ENCODE measurements at places on chromosomes 3 and 15. TPM values are rescaled to one million over a fixed set of nuclear protein-coding genes. Genes with fewer than 3 reads are reported as not detected.
A peak's percentile ranks its signal among the peaks of the same experiment; 100 is the strongest.

GRCh38 chr15:40444736-40445135, 4.0 kb downstream of the BAHD1 start:
- DNase-seq: no peak

- DNase-seq: no peak
Observed at GRCh38 chr3:61547625-61548024, 13.7 kb upstream of the PTPRG start.

The THAP10 gene
- total RNA-seq: 5.1 TPM

DNA sequence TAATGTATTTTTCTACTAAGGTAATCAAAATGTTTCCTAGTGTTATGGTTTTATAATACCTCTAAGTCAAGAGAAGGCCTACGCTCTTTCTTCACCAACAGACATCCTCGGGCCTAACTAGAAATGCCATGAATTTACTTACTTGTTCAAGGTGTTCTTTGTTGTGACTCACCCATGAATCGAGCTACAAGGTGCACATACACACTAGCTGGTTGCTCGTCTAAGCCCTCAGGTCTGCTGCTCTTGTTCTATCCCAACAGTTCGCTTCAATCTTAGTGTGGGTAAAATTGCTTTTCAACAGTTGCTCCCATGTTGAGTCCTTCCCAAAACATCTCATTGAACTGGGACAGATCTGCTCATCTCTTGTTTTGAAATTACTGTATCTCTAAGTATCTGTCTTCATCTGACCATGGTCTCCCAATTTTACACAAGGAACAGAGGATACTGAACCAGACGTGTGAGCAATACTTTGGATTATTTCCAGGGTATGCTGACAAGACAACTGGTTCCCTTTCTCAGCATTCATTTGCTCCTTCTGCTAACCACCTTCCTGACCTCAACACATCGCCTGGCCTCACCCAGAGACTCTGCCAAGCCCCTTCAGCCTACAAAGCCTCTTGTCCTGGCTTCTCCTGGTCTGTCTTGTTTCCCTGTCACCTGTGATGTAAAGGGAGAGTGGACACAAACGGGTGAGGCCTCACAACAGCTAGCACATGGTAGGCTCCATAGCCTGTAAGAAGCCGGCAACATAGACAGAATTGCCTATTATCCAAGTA, 84.2 kb downstream of the NEDD4 start:
- no peak for DNase-seq

- no peak for DNase-seq
Observed at GRCh38 chr3:143850877-143851276, 2.6 kb upstream of the SLC9A9 start.

The RASGRP1 gene
- total RNA-seq: 1.3 TPM

GRCh38 chr3:74523811-74524210, 90.6 kb downstream of the CNTN3 start:
- DNase-seq: no peak

The IQCF5 gene
- not detected for total RNA-seq

The CCR8 gene
- not detected for total RNA-seq

- DNase-seq: no peak
Observed at GRCh38 chr3:52231502-52232278, 6.2 kb upstream of the TLR9 start.

The FSIP1 gene
- 16.2 TPM for total RNA-seq

- DNase-seq: no peak
Observed at GRCh38 chr3:98692787-98693473, 70.2 kb upstream of the ST3GAL6 start.

DNA sequence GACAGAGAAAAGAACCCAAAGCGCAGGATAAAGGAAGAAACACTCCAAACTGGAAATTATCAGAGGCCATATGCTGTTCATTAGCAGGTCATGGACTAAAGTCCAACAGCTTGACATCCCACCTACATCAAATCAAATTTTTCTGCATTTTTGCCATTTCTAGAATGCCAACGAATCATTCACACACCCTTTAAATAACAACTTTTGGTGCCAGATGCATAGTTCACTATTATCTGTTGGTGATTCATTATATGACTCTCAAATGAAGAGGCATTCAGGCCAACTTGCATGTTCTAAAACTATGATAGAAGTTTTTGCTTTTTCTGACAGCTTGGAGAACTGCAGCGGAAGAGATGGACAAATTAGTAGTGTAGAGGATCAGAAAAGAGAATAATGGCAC, 529.8 kb upstream of the NAALADL2 start:
- no peak for DNase-seq

- DNase-seq: no peak
Observed at GRCh38 chr3:13282358-13282985, 137.7 kb downstream of the NUP210 start.

The ZPLD1 gene
- 0.59 TPM for total RNA-seq

DNA sequence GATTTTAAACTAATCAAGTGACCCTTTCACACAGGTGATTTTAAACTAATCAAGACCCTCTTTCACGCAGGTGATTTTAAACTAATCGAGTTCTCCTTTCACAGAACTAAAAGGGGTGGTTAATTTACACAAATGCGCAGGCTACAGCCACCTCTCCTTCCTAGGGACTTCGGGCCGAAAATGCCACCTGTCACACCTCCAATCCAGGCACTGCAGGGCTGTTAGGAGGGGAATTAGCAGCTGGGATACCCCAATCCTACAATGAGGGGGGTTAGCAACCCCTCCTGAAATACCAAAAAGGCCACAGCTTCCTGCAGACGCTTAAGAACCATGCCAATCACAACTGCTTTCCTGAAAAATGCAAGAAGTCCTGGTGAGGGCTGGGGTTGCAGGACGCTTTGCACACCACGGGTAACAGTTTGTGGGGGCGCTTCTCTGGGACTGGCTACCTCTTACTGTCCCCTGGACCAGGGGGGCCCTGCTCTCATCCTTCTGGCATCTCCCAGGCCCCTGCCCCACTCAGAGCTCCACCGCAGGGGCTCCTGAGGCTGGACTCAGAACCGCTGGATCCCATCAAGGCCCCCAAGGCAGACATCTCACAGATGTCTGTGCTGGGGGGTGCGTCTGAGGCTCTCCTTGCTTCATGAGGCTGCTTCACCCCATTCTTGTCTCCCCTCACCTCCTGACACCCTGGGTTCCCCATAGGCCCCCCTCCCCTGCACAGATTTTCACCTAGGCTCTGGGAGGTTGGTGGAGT, 145.9 kb downstream of the OR4M2 start:
- DNase-seq: peak; percentile 16

DNA sequence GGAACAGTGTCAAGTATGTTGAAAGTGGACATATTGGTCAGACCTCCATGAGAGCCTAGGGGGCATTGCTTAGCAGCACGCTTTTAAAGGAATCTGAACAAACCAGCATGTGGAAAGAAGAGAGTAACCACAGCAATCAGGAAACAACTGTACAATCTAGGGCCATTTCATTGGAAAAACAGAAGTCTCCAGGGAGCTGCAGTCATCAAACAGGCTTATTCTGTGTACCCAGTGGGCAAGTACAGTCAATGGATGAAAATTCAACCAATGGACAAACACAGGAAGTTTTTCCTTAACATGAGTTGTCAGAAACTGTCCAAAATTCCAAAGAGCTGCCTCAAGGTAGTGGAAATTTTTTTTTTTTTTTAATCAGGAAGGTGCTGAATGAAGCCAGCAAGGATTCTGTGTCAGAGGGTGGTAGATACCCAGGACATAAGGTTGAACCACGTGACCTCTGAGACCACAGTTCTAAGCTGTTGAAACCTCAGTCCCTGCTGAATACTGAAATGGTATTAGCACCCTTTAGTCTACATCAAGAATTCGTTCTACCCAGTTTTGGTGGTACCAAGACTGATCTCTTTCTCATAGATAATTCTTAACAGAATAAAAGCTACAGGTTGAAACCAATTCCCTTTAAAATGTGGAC, 4.4 kb upstream of the DLG1 start:
- no peak for DNase-seq

- no peak for DNase-seq
Observed at GRCh38 chr3:54177816-54178215, 55.5 kb downstream of the CACNA2D3 start.

DNA sequence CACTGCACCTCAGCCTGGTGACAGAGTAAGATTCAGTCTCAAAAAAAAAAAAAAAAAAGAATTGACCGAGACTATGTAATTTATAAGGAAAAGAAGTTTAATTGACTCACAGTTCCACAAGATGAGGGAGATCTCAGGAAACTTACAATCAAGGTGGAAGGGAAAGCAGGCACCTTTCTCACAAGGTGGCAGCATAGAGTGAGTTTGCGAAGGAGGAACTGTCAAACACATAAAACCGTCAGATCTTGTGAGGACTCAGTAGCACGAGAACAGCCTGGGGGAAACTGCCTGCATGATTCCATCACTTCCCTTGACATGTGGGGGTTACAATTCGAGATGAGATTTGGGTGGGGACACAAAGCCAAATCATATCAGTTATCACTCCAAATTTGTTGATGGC, 380.9 kb downstream of the EDEM1 start:
- DNase-seq: no peak

GRCh38 chr3:184771301-184772127, 40.5 kb upstream of the VPS8 start:
- no peak for DNase-seq

GRCh38 chr15:41553731-41554130, 5.3 kb upstream of the TYRO3 start:
- DNase-seq: no peak

DNA sequence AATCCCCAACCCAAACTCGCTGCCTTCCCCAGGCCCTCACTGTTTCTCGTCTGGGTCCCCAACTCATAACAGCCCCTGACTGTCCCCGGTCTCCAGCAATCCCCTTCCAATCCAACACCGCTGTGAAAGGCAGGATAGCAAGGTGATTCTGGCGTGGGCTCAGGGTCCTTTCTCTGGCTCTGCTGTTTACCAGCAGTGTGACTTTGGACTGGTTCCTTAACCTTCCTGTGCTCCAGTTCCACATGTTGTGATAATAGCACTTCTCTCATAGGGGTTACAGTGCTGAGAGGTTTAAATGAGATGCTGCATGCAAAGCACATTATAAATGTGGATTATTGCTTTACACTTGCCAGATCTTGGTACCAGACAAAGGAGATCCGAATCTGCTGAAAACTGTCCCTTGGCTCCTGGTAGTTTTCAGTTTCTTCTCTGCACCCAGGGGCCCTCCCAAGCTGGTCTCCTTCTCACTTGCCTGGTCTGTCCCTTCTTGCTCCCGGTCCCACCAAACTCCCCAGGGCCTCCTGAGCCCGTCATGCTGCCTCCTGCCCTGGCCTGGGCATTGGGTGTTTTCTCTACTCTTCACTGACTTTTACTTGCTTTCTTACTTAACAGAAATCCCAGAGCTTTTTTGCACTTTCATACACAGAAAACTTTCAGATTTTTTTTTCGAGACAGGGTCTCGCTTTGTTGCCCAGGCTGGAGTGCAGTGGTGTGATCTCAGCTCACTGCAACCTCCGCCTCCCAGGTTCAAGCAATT, 26.8 kb upstream of the CYP11A1 start:
- no peak for DNase-seq

- no peak for DNase-seq
Observed at GRCh38 chr15:58830556-58830955, 59.5 kb downstream of the MINDY2 start.
